ENCODE measurements at places on chromosomes 2 and 18.

GRCh38 chr18:60654298-60654697 lies 281.7 kb upstream of the MC4R start:
- DNase-seq: no peak

GRCh38 chr2:39156107-39156506 lies 35.3 kb upstream of the SOS1 start:
- no peak for DNase-seq

DNA sequence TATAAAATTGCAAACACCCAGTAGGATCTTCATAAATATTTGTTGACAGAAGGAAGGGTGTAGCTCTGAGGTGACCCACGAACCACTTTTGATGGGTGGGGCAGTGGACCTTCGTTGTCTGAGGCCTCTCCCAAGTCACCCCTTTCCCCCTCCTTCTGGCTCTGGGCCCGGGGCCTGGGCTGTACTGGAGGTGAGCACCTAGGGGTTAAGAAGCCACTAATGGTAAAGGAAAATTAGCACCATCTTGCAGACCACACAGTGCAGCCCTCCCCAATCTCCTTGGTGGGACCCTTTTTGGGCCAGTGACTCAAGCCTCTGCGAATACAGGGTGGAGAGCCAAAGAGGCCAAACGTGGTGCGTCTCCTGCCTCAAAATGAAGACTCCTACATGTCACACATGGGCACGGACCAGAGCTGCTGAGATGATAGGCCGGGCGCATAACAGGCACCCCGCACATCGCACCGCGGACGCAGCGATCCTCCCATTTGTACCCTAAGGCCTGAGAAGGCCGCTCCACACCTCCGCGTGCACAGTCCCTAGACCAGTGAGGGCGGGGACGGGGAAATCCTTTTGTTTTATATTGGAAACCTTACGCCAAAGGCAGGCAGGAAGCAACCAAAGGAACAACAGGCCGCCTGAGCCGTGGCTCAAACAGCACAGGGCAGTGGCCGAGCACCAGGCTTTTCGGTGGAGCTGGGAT lies 31.9 kb upstream of the ATP6V1B1 start:
- no peak for DNase-seq

- DNase-seq: peak; percentile 46
Measured at GRCh38 chr2:230713331-230714135, 891 bp downstream of the CAB39 start.

GRCh38 chr2:86825693-86826381 lies 35.1 kb upstream of the CD8A start:
- peak; percentile 79 for DNase-seq

DNA sequence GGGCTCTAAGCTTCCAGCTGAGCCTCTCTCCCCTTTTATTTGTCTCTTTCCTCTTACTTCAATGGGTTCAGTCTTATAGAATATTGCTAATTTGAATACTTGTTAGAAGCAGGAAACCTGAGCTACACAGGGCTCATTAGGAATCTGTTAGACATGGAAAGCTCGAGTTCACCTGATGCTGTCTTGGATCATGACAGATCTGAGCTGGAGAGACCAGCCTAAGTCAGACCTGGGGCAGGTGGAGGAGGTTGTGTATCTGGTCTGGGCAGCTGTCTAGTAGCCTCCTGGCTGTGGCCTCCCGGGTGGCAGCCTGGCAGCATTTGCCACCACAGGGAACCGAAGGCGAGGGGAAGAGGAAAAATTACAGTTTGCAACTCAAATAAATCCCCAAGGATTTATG lies 185.9 kb downstream of the ICOS start:
- no peak for DNase-seq

DNA sequence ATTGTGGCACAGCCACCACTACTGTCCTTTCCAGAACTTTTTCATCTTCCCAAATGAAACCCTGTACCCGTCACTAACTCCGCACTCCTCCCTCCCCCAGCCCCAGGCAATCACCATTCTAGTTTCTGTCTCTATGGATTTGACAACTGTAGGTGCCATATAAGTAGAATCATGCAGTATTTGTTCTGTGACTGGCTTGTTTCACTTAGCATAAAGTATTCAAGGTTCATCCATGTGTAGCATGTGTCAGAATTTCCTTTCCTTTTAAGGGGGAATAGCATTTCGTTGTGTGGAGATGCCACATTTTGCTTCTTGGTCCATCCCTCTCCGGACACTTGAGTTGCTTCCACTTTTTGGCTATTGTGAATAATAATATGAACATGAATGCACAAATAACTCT lies 842 bp upstream of the CKAP2L start:
- no peak for DNase-seq

DNA sequence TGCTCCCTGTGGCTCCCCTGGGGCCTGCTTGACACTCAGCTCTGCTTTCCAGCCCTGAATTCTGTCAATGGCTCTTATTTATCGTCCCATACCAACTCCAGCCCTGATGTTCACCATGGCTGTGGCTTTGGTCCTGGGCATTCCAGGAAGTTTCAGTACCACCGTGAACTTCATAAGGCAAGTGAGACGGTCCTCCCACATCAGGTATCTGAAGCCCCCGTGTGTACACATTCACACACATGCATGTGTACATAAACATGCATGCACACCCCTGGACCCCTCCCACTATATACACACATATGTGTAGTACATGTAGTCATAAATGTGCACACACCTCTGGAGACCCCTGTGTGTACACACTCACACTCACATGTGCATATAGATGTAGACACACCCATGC lies 43.3 kb upstream of the PUM2 start:
- no peak for DNase-seq

DNA sequence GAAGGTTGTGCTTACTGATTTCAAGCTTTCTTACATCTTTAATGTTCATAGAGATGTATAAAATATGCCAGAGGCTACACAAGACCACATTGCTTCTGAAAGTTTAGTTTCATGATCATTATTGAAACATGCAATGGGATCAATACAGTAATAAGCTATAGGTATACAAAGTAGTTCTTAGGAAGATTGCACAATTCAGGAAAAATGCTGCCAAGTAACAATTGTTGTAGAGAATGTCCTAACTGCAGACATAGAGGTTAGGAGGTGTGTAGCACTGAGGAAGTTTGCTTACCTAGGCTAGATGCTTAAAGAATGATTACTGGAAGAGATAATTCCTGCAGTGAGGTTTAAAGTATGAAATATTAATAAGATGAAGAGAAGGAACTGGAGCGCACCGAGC lies 259.5 kb upstream of the CYRIA start:
- DNase-seq: no peak

DNA sequence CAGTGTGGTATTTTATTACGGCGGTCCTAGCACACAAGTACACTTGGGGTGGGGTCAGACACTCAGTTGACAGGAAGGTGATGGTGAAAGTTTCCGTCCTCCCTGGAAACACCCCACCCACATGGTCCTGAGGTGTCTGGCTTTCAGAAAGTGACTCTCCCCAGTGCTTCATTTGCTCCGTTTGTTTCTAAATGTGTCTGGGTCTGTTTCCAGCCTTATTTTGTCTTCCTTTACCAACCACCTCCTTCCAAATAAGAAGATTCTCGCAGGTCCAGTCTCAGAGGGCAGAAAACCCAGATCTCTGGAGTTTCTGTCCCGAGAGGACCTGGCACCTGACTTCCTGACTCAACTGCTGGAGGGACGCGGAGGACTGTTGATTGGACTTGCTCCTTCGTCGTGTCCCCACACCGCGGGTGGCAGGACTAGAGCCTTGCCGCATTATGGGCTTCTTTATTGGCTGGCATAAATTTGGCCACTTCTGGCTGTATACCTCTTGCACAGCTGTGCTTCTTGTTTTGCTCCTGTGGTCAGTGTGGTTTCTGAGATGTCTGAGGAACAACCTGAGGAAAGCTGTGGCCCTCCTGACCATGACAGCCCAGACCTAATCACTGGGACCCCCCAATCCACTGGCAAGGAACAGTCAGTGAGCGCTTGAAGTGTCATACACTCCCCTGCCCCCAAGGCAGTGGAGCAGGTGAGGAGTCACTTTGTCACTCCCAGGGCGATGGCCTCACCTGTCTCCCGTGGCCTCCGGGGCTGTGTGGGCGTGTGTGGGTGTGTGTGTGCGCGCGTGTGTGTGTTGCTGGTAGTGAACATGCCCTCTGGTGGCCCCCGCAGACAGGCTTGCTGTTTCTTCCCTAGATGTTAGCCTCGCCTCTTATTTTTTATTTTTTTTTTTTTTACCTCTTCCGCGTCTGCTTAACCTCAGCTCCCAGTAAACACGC lies 45.6 kb downstream of the MEX3C start:
- DNase-seq: peak; percentile 79

GRCh38 chr2:171271971-171272436 lies 111.3 kb upstream of the TLK1 start:
- DNase-seq: no peak

DNA sequence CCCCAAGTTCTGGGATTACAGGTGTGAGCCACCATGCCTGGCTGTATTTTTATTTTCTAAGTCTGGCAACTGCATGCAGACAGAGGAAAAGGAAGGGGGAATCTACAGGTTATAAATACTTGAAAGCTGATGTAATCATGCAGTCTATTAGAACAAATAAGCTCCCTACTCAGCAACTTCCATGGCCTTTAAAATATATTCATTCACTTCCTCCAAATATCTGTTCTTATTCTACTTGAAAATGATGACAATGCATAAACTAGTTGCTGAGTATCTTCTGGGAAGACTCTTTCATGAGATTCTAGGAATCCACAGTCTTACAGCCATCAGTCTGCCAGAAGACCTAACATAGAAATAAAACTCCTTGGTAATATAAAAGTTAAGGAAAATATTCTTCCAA lies 66.9 kb upstream of the NCKAP5 start:
- DNase-seq: no peak

DNA sequence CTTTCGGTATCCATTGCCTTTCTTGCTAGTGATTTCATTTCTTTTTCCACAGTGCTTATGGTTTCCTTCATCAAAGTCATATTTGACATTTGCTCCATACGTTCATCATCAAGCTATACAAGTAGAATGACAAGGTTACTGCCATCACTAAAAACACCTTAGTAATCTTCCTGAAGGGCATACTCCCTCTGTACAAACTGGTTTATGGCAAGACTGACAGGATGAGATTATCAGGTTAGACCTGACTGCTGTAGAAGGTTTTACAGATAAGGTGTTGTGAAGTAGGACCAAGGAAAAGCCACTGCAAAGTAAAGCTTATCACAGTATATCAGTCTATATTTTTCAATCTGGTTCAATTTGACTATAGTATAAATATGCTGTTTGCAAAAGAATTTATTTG lies 37.5 kb upstream of the C2orf15 start:
- no peak for DNase-seq

DNA sequence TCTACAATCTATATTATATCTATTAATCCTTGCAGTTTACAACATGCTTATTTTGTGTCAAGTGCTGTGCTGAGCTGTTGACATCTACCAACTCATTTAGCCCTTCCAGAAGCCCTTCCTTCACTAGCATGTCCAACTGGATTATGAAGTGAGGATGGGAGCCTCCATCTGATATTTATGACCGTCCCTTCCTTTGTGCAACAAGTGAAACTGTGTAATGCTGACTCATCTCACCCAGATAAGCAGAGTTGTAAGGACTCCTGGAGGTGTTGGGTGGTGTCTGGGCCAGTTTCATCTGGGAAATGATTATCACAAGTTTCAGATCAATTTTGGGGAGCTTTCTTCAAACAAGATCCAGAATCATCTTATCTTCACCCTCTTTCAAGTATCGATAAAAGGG lies 156.6 kb upstream of the ETAA1 start:
- no peak for DNase-seq

DNA sequence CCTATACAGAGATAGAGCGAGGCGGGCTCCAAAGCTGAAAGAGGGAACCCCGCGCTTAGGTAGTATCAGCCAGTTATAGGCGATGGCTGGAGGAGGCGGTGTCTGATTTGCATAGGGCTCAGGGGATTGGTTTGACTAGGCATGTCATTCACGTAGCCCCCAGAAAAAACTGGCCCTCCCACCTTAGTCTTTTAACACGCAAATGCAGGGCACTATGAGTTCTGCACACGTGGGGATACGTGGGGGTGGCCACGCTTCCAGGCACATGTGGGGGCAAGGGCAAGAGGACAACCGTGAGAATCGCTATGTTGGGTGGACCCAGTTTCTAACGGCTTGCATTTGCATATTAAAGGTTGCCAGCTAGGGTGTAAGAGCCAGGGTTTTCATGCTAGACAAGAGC lies 56.7 kb upstream of the MSTN start:
- peak; percentile 36 for DNase-seq

GRCh38 chr18:32175265-32175664 lies 14.6 kb upstream of the MEP1B start:
- DNase-seq: no peak

GRCh38 chr18:79210002-79210910 lies 141.1 kb downstream of the ATP9B start:
- no peak for DNase-seq

GRCh38 chr2:112310906-112311305 lies 35.5 kb downstream of the ZC3H6 start:
- DNase-seq: no peak

DNA sequence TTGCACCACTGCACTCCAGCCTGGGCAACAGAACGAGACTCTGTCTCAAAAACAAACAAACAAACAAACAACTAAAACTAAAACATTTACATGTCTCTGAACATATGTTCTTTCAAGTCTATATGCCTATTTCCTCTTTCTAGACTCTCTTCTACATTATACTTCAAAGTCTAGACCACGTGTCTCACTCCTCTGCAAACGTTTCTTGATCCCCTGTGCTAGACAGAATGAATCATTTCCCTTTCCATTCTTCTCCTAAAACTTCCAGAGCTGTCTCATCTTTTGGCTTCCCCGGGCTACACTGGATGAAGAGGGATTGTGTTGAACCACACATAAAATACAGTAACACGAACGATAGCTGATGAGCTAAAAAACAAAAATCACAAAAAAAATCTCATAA lies 67.1 kb downstream of the BAZ2B start:
- no peak for DNase-seq

GRCh38 chr2:2810504-2810903 lies 479.4 kb upstream of the MYT1L start:
- DNase-seq: no peak

- peak; percentile 45 for DNase-seq
Measured at GRCh38 chr2:175203621-175204496, 22.3 kb upstream of the ATP5MC3 start.

GRCh38 chr2:47422016-47422415 lies 19.1 kb downstream of the MSH2 start:
- DNase-seq: no peak

GRCh38 chr2:38765149-38765548 lies 12.9 kb upstream of the GEMIN6 start:
- no peak for DNase-seq

GRCh38 chr2:11753886-11754699 lies 7.7 kb downstream of the LPIN1 start:
- DNase-seq: peak; percentile 80

All from activated naive CD8-positive, alpha-beta T cell treated with anti-CD3 and anti-CD28 coated beads for 36 hours (primary cell).